Activated CD4-positive, alpha-beta T cell treated with anti-CD3 and anti-CD28 coated beads, Interleukin-2, amount 10 ng/mL, durations not matched to agents 24 days and 14 days (primary cell): ENCODE measurements at places on chromosomes 7 and 10. TPM values are rescaled to one million over a fixed set of nuclear protein-coding genes. Genes with fewer than 3 reads are reported as not detected.

Gene PPA1
- total RNA-seq: 413 and 424 TPM in 2 replicates

Gene MACC1
- total RNA-seq: not detected in 2 replicates

Gene GPRIN2
- not detected in 2 replicates for total RNA-seq

Gene TYW1B
- total RNA-seq: 3.3 and 4.2 TPM in 2 replicates

Gene NKX1-2
- not detected in 2 replicates for total RNA-seq

Gene FAM180A
- not detected in 2 replicates for total RNA-seq

Gene AOC1
- total RNA-seq: not detected in 2 replicates

Gene TMEM229A
- not detected in 2 replicates for total RNA-seq

Gene OGDHL
- 0.89 and 0.97 TPM in 2 replicates for total RNA-seq

Gene CPED1
- not detected in 2 replicates for total RNA-seq

Gene FOXI2
- total RNA-seq: not detected in 2 replicates

Gene PRPS1L1
- total RNA-seq: not detected in 2 replicates

Gene DOCK4
- 0.33 and 0.89 TPM in 2 replicates for total RNA-seq

Gene NAPEPLD
- total RNA-seq: 8.8 and 10.1 TPM in 2 replicates

Gene LRRN3
- total RNA-seq: 53.4 and 56.5 TPM in 2 replicates

Gene GLI3
- not detected in 2 replicates for total RNA-seq

Gene CUBN
- total RNA-seq: 0.07 and 0.40 TPM in 2 replicates

Gene CCDC3
- total RNA-seq: 0.07 and 0.09 TPM in 2 replicates

Gene OR2A42
- total RNA-seq: not detected in 2 replicates

Gene KLHL7
- total RNA-seq: 16.1 and 20.0 TPM in 2 replicates

Gene CYP3A5
- total RNA-seq: not detected in 2 replicates

Gene GFRA1
- total RNA-seq: not detected in 2 replicates

Gene H2BK1
- total RNA-seq: 0.83 TPM in 1 of 2 replicates, not detected in the other

Gene KCNIP2
- 2.3 and 3.5 TPM in 2 replicates for total RNA-seq

Gene CTTNBP2
- total RNA-seq: not detected in 2 replicates

Gene MBL2
- total RNA-seq: not detected in 2 replicates

Gene ASZ1
- total RNA-seq: not detected in 2 replicates

Gene MUC3A
- total RNA-seq: not detected in 2 replicates

Gene ZNF239
- 2.5 TPM in 2 replicates for total RNA-seq

Gene NKX6-2
- total RNA-seq: not detected in 2 replicates

Gene AKR1D1
- not detected in 2 replicates for total RNA-seq

Gene SAP25
- 9.2 and 11.3 TPM in 2 replicates for total RNA-seq

Gene VCL
- 26.1 and 26.8 TPM in 2 replicates for total RNA-seq

Gene ZNF398
- 11.7 and 14.2 TPM in 2 replicates for total RNA-seq

Gene PIP
- not detected in 2 replicates for total RNA-seq

Gene ARMC3
- not detected in 2 replicates for total RNA-seq

Gene COBL
- not detected in 2 replicates for total RNA-seq

Gene PLAU
- 0.57 and 0.72 TPM in 2 replicates for total RNA-seq

Gene HACD1
- 1.1 and 1.2 TPM in 2 replicates for total RNA-seq

Gene RGS10
- total RNA-seq: 137 TPM in 2 replicates

Gene GPER1
- total RNA-seq: 0.09 TPM in 1 of 2 replicates, not detected in the other

Gene ATP6V0A4
- not detected in 2 replicates for total RNA-seq

Gene LRRC18
- total RNA-seq: not detected in 2 replicates

Gene BAIAP2L1
- total RNA-seq: 1.3 and 1.4 TPM in 2 replicates

Gene ADCYAP1R1
- not detected in 2 replicates for total RNA-seq

Gene PON1
- total RNA-seq: not detected in 2 replicates
